ENCODE measurements at places on chromosomes 16 and 17.

- no peak for DNase-seq
These were observed 99.6 kb downstream of the SOCS1 start for GRCh38 chr16:11156401-11156800.

- no peak for DNase-seq
These were observed 141.1 kb downstream of the MRM1 start for GRCh38 chr17:36742267-36743000.

DNA sequence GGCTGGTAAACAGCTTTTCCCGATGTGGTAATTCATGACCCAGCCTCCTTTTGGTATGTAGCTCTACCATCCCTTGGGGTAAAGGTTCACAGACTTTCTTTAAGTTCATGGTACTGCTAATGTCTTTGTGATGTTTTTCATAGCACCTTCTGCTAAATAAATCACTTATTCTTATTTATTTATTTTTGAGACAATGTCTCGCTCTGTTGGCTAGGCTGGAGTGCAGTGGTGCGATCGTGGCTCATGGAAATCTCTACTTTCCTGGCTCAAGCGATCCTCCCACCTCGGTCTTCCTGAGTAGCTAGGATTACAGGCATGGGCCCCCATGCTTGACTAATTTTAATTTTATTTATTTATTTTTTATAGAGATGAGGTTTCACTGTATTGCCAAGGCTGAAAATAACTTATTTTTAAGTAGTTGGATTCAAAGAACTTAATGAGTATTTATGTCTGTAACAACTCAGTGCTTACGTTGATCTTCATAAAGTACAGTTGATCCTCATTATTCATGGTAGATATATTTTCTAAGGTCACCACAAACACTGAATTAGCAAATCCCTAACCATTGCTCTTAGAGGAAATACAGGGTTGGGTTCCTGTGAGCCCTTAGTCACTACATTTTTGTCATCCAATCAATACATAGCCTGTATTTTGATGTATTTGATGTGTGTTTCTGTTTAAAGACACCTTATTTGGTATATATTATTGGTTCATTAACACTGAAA lies 97.1 kb downstream of the SHISA9 start:
- no peak for DNase-seq

GRCh38 chr17:80717720-80718083 lies 173.1 kb downstream of the RPTOR start:
- DNase-seq, result no peak

- DNase-seq, result no peak
These were observed 1147.3 kb upstream of the GOT2 start for GRCh38 chr16:59881376-59881775.

DNA sequence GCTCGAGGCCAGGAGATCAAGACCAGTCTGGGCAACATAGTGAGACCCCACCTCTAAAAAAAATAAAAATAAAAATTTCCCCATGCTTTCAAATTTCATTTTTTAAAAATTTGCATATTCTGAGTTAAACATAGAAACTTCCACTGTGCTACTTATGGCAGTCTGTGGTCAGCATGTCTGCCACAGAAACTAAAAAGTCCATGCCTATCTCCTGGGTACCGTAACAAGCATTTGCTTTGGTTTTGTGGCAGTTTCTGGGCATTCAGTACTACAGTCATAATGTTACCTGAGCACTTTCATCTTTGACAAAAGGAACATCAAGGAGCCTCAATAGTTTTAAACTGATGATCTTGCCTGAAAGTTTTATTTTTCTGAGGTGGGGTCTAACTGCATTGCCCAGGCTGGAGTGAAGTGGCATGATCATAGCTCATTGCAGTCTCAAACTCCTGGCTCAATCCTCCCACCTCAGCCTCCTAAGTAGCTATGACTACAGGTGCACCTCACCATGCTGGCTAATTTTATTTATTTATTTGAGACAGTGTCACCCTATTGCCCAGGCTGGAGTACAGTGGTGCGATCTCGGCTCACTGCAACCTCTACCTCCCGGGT lies 13.2 kb upstream of the ITGA2B start:
- no peak for DNase-seq

DNA sequence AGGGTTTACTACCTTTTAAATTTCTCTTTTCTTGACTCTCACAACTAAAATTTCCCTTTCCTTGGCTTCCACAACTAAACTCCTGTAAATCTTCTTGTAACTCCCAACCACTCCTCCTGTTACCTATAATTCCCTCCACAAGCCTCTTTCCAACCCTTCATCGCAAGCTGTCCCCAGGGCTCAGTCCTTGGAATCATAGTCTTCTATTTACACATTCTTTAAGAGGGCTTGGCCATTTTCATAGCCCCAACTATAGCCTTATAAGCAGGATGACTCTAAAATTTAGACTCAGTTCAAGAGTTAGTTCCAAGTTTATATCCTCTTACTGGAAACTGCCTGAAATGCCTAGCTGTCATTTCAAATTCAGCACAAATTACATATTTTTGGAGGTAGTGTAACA lies 23.9 kb downstream of the GLG1 start:
- DNase-seq, result no peak

DNA sequence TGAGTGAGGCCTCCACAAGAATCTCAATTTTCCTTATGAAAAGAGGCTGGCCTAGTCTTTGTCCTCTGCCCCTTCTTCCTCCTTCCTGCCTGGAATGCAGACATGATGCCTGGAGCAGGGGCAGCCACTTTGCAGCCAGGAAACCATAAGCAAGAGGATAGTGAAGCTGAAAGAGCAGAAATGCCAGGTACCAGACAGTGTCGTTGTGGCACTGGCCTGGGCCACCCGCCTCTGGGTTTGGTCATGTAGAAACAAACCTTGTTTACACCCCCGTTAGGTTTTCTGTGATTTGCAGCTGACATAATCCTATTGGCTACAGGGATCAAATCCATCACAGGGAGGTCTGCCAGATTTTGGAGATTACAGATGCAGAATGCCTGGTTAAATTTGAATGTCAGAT lies 16.5 kb downstream of the CBFA2T3 start:
- DNase-seq, result no peak

- DNase-seq, result no peak
These were observed 2.8 kb downstream of the FAM171A2 start for GRCh38 chr17:44360826-44361225.

- no peak for DNase-seq
These were observed 8.3 kb downstream of the TFAP4 start for GRCh38 chr16:4264546-4264945.

DNA sequence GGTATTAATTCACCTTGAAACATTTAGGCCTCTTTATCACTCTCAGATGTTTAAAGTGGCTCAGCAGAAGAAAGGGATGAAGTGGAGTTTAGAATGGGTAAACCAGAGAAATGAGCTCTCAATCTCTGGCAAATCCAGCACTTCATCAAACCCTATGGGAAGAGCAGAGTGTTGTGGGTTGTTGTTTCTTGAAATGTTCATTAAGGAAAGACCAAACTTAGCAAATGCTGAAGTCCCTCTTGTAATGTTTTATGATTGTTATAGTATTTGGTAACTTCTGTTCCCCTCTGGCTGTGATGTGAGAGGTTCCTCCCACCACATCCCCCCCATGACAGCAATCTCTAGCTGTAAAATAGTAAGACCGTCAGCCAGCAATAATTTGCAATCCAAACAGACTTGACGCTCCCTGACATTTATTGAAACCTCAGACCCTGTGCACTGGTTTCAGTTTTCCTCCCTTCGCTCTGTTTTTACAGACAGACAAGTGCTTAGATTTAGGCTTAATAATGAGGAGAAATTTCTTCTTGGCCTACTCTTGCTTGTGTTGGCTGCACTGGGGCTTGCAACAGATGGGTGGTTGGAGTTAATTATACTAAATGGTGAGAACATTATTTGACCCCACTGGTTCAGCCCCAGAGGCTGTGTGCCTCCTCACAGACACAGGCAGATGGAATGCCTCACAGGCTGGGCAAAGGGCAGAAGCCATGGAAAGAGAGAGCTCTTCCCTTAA lies 609.4 kb upstream of the SOX9 start:
- no peak for DNase-seq

- no peak for DNase-seq
These were observed 45.7 kb downstream of the FZD2 start for GRCh38 chr17:44602970-44603369.

DNA sequence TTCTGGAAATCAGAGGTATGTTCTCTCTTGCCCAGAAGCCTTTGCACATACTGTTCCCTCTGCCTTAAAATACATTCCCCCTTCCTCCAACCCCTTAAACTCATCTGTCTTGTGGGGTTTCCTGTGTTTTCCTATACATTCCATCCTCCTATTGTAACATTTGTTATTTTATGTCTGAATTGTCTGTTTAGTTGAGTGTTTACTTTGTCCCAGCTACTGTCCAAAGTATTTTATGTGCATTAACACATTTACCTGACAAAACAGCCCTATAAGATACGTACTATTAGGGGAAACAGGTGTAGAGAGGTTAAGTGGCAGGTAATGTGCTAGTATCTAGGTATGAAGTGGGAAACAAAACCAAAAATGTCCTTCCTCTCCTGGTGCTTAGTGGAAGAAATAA lies 42.1 kb downstream of the CHCT1 start:
- no peak for DNase-seq

DNA sequence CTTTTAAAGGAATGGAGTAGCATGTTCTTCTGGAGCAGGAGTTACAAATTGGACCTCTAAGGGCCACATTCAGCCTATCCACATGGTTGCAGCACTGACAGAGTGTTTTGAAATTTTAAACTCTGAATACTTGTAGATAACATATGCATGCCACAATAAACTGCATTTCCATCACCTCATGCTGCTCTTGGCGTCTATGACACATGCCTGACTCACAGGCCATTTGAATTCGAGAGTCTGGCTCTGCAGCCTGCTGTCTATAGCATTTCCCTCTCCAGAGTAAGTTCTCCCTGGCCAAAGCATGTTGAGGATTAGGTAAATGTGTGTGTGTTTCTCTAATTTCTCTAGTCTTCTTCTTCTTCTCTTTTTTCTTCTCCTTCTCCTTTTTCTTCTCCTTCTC lies 28.7 kb upstream of the MYOCD start:
- DNase-seq, result peak; percentile 68

DNA sequence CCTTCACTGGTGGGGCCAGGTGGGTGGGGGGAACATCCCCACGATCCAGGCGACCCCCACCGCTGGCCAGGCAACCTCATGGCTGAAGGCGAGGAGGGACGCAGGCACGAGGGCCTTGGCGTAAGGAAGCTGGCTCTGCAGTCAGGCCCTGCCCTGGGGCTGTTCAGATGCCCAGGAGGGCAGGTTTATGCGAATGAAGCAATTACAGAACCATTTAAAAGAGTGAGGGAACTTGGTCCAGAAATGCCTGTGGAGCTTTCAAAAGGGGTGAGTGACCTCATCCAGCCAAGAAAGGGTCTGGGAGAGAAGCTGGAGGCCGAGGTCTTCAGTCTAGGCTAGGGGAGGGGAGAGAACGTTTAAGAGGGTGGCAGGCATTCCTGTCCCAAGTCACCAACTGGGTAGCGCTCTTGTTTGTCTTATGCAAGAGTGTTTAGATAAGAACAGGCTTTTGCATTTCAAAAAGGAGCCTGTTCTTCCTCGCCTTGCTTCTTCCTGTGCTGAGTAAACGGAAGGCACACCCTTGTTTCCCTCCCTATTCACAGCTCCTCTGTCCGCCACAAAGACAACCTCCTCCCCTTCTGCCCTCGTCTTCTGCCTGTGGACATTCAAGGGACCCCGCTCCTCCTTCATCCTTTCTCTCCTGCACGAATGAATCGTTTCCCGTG lies 183.5 kb upstream of the SDK2 start:
- DNase-seq, result no peak

DNA sequence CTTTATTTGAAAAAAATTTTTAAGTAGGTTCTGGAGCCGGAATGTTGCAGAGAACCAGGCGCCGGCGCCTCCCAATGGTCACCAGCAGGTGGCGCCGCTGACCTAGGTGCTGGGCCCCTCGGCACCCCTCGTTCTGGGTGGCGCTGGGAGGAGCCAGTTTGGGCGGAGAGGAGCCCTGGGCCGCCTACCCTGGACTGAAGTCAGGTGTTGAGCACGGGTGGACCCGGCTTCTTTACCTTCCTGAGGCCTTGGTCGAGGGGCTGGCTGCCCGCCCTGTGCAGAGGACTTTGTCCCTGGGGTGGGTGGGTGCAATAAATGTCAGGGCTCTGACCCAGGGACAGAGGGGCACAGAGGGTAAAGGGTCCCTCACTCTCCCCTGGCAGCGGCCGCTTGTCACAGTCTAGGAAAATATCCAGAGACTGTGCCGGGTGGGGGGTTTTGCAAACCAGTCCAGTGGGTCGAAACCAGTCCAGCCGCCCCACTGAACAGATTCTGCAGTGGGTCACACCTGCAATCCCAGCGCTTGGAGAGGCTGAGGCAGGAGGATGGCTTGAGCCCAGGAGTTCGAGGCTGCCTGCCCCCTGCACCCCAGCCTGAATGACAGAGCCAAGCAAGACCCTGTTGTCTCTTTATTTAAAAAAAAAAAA lies 30.1 kb upstream of the TNFRSF13B start:
- peak; percentile 80 for DNase-seq

GRCh38 chr17:32445497-32445896 lies 1.2 kb downstream of the PSMD11 start:
- DNase-seq, result peak; percentile 10

GRCh38 chr17:11589716-11590115 lies 8.6 kb upstream of the DNAH9 start:
- DNase-seq, result no peak

DNA sequence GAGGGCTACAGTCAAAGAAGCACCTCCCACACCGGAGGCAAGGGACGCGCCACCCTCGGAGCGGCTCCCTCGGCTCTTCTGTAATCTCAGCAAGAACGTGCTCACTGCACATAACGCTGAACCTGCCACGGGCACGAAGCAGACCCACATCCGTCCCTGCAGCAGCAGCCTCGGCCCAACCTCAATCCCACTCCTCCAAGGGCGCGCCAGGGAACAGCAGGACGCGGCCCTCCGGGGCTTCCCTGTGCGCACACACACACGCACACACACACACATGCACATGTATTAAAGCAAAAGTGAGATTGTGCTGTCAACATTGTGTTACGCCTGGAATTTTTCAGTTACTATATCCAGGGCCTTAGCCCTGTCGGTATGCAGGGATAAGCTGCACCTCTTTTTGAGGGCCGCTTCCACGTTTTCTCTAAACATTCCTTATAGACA lies 54.0 kb downstream of the TBC1D16 start:
- DNase-seq, result no peak

DNA sequence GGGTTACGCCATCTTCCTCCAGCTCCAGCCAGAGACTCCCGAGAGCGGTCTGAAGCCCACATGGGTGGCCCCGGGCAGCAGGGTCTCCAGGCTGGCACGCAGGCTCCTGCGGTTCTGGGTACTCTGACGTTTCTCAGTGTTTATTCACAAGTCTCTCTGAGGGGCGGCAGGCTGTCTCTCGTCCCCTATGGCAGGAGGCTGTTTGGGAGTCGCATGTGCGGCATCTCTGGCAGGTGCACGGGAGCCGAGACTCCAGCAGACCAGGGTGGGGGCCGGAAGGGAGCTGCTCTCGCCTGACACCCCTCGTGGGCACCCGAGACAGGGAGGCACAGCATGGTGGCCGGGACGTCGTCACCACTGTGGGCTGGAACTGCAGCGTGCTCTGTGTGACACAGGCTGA lies 48.1 kb downstream of the ZNF778 start:
- no peak for DNase-seq

GRCh38 chr16:13207151-13207550 lies 305.8 kb downstream of the SHISA9 start:
- DNase-seq, result no peak

- DNase-seq, result peak; percentile 13
These were observed 159.2 kb upstream of the CDH5 start for GRCh38 chr16:66207139-66207882.

- no peak for DNase-seq
These were observed 9.2 kb upstream of the ITPRIPL2 start for GRCh38 chr16:19104607-19105006.

GRCh38 chr16:17305694-17306093 lies 165.1 kb downstream of the XYLT1 start:
- DNase-seq, result no peak

Measured in MCF 10A (cell line).